ENCODE measurements at places on chromosomes 16 and 17. TPM values are rescaled to one million over a fixed set of nuclear protein-coding genes. Genes with fewer than 3 reads are reported as not detected.

The LUC7L gene
- total RNA-seq = 85.3 TPM

The FBXW10 gene
- total RNA-seq = 1.1 TPM

The KRTAP9-4 gene
- not detected for total RNA-seq

The C16orf74 gene
- 33.6 TPM for total RNA-seq

The MAF gene
- total RNA-seq = 26.1 TPM

The CNTROB gene
- total RNA-seq = 25.6 TPM

The TAC4 gene
- not detected for total RNA-seq

The CHAD gene
- total RNA-seq = not detected

The CCL17 gene
- total RNA-seq = 0.78 TPM

The MYH2 gene
- 0.78 TPM for total RNA-seq

The ACSM5 gene
- 2.3 TPM for total RNA-seq

The KRTAP2-2 gene
- total RNA-seq = not detected

The OMG gene
- total RNA-seq = not detected

The CCL13 gene
- total RNA-seq = 2.1 TPM

The CYGB gene
- 24.6 TPM for total RNA-seq

The NLRC5 gene
- 50.1 TPM for total RNA-seq

The GP1BA gene
- not detected for total RNA-seq

The LMF1 gene
- 32.1 TPM for total RNA-seq

The HASPIN gene
- 0.31 TPM for total RNA-seq

The NOXO1 gene
- 0.65 TPM for total RNA-seq

The SLX1B gene
- total RNA-seq = 43.4 TPM

The HBZ gene
- total RNA-seq = not detected

The LPO gene
- not detected for total RNA-seq

The SLC16A6 gene
- 3.0 TPM for total RNA-seq

The RTN4RL1 gene
- 6.7 TPM for total RNA-seq

The FKBP10 gene
- 42.0 TPM for total RNA-seq

The RABEP2 gene
- 26.5 TPM for total RNA-seq

The SLFN5 gene
- 69.9 TPM for total RNA-seq

The TBC1D3C gene
- not detected for total RNA-seq

The KANSL1 gene
- 190 TPM for total RNA-seq

The ABCC12 gene
- total RNA-seq = not detected

The CHRNB1 gene
- 6.8 TPM for total RNA-seq

Measured in ureter (tissue), 1 donor.